Neural crest cell (in vitro differentiated cells): ENCODE measurements at places on chromosomes 11 and 22.
A peak's percentile ranks its signal among the peaks of the same experiment; 100 is the strongest.

DNA sequence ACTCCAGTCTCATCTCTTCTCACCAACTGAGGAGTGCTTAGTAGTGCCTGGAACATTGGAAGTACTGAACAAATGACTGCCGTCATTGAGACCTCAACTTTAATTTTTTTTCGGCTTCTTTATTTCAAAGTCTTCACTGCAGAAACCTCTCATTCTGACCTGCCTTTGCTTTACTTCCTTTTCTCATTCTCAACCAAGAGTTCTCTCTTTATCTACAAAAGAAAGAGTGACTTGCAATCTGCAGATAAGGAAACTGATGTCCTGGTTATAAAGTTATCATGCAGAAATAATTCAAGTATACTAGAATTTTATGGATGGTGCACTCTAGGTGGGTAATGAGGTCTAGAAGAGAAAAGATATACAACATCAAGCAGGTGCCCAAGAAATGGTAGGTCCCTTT is 1.2 kb upstream of the EED start:
- no peak for DNase-seq

- DNase-seq, result peak; percentile 48
These were observed 72.0 kb upstream of the NARS2 start for GRCh38 chr11:78646564-78647185.

DNA sequence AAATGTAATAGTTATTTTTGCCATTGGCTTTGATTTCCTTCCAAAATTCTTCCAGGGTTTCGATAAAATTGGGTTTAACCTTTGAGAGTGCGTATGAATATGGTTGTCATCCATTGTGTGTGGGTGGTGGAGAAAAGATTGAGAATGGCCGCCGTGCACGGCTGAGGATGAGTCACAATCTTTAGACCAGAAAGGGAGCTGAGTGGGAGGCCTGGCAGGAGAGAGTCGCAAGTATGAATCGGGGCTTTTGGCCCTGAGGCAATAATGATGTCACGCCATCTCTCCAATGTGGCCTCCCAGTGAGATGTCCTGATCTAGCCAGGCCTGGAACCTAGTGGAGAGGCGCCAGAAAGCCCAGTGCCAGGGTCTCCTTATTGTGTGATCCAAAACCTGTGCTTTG is 33.1 kb upstream of the SMPD1 start:
- DNase-seq, result no peak

DNA sequence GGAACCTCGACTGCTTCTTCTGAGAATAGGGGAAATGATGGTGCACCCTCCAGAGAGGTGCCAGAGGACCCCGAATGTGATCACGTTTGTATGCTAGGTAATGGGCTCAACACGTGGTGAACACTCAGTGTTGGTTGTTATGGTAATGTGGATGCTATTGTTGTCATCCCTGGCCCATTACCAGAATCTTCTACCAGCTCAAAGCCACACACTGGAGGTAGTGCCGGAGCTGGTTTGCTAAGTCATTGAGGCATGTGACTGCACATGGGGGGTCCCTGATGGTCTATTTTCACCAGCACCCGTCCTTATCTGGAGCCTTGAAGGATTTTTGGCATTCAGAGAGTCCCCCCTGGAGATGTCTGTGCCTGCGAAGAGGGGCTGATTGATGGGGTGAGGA is 119.1 kb upstream of the CD82 start:
- DNase-seq, result no peak

DNA sequence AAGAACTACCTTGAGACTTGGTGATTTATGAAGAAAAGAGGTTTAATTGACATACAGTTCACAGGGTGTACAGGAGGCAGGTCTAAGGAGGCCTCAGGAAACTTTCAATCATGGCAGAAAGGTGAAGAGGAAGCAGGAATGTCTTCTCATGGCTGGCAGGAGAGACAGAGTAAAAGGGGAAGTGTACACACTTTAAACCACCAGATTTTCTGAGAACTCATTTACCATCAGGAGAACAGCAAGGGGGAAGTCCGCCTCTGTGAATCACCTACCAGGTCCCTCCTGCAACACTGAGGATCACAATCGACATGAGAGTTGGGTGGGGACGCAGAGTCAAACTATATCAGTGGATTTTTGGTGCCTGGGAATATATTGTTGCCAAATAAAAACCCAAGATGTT is 40.3 kb upstream of the OR5D13 start:
- DNase-seq, result no peak

DNA sequence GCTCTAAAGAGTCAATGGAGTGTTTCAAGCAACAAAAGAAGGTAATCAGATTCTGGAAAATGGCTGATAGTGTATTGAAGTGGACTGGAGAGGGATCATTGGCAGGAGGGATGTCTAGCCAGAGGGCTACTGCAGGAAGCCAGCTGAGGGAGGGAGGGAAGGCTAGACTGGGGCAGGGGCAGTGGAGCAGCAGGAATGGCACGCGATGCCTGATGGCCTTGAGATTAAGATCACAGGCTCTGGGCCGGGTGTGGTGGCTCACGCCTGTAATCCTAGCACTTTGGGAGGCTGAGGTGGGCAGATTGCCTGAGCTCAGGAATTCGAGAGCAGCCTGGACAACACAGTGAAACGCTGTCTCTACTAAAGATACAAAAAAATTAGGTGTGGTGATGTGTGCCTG is 47.5 kb upstream of the PRDM11 start:
- no peak for DNase-seq

GRCh38 chr11:65266210-65266609 is 4.4 kb downstream of the POLA2 start:
- DNase-seq, result no peak

DNA sequence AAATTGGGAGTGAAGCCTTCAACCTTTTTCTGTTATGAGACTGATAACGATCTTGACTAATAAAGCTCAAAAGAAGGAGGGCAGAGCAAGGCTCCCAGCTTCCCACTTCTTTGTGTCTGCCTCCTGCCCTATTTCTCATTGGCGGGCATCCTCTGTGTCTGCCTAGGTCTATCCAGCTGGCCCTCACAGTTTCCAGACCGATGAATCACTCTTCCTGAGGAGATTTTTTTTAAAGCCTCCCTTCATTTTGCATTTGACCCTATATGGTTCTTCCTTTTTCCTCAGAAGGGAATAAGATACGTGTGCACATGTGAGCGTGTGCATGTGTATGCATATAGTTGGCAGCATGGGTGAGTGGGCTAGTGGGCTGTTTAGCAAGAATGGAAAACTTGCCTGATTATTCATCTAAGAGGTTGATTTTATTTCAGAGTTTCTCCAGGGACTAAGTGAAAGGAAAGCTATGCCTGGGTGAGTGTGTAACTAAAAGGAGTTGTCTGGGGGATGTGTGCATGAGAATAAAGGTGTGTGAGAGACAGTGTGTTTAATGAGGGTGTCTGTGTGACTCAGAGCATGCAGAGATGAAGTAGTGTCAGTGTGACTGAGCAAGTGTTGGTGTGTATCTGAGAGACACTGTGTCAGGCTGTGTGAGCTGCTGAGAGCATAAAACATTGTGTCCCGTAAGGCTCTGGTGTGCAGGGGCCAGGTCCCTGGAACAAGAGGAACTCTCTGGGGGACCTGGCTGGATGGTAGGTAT is 12.2 kb downstream of the PHLDB1 start:
- no peak for DNase-seq

DNA sequence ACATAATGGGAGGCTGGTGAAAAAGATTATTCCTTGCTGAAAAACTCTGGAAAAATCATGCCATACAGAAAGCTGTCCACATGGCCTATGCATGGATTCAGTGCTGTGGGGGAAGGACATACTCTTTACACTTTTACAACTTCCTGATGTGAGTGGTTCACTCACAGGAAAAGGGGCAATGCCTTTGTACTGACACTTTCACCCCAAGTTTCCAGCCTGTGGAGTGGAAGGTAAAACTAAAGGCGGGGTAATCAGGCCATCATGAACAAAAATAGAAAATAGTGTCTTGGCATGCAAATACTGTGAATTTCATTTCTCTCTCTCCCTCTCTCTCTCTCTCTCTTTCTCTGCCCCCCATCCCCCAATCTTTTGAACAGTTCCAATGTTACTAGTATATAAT is 281.8 kb downstream of the ETS1 start:
- no peak for DNase-seq

DNA sequence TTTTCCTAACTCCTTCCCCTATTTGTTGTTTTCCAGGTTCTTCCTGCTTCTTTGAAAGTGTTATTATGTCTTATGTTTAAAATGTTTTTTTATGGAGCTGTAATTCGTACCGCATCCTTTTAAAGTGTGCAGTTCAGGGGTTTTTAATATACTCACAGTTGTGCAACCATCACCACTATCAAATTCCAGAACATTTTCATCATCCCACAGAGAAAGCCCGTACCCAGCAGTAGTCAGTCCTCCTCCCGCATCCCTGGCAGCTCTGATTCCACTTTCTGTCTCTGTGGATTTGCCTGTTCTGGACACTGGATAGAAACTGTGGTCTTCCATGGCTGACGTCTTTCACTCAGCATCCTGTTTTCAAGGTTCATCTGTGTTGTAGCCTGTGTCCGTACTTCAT is 73.7 kb downstream of the JAM3 start:
- DNase-seq, result no peak

- no peak for DNase-seq
These were observed 904.4 kb downstream of the BRD1 start for GRCh38 chr22:48923165-48923865.

- no peak for DNase-seq
These were observed 1.3 kb downstream of the DENND5A start for GRCh38 chr11:9263840-9264315.

DNA sequence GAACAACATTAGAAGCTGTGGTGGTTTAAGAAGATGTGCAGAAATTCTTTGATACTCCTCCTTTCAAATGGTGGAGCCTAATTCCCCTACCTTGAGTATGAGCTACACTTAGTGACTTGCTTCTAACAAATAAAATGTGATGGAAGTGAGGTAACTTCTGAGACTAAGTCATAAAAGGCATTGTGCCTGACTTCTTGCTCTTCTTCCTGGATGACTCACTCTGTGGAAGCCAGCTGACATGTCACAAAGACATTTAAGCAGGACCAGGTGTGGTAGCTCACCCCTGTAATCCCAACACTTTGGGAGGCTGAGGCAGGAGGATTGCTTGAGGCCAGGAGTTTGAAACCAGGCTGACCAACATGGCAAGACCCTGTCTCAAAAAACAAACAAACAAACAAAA is 3.9 kb upstream of the PLA2G3 start:
- DNase-seq, result no peak

GRCh38 chr11:126968915-126969314 is 31.7 kb downstream of the KIRREL3 start:
- DNase-seq, result no peak

DNA sequence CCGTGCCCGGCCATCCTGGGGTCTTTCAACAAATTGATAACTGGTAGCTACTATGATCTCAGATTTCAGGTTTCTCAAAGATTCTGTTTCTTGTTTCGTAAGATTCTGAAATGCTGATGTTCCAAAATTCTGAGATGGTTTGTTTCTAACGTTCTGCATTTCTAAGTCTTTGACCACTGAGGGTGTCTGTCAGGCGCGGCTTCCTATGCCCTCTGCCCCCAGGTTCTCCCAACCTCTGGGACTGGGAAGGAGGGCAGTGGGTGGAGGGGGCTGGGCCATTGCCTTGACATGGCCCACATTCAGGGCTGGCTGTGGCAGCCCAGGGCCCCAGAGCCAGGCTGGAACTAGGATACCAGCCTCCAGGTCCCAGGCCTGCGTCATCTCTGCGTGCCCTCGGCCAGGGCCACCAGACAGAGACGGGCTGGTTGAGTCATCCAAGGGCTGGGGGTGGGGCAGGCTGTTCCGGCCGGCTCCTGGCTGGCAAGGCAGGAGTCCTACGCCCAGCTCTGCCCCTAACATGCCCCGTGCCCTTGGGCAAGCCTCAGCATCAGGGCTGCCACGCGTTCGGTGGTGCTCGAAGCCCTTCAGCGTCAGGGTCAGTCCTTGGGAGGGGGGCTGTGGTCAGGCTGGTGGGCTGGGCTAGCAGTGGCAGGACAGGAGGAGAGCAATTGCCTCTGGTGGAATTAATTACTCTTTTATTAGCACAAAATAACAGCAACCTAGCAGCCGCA is 5.2 kb downstream of the TMEM134 start:
- DNase-seq, result no peak

GRCh38 chr11:77506857-77507256 is 33.0 kb upstream of the PAK1 start:
- DNase-seq, result no peak

- no peak for DNase-seq
These were observed 23.8 kb downstream of the MICAL2 start for GRCh38 chr11:12134236-12134585.

DNA sequence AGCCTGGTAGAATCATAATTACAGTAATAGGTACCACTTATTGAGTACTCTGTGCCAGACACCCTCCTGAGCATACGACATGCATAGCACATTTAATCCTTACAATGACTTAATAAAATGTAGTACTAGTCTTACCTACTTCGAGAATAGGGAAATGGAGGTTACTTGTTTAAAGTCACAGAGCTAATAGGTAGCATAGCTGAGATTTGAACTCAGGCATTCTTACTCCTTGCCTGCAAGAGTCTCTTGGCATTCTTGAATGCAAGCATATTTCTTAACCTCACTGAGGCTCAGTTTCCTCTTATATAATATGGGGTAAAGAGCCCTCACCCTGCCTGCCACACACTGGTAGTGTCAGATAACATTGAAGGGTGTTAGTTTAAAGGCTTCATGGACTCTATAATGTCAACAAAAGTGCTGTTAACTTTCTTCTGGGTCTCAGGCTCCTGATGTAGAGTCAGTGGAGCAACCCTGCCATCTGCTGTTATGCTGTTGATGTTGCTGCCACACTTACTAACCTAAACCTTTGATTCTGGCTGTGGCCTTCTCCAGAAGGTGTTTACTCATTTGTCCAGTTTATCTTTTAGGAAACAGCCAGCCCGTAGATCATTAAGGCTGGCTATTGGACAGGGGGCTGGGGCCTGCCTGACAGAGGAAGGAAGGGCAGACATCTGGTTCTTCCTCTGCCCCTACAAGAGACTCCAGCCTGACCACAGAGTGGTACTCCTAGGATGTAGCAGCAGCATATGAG is 18.9 kb downstream of the LIMK2 start:
- no peak for DNase-seq

DNA sequence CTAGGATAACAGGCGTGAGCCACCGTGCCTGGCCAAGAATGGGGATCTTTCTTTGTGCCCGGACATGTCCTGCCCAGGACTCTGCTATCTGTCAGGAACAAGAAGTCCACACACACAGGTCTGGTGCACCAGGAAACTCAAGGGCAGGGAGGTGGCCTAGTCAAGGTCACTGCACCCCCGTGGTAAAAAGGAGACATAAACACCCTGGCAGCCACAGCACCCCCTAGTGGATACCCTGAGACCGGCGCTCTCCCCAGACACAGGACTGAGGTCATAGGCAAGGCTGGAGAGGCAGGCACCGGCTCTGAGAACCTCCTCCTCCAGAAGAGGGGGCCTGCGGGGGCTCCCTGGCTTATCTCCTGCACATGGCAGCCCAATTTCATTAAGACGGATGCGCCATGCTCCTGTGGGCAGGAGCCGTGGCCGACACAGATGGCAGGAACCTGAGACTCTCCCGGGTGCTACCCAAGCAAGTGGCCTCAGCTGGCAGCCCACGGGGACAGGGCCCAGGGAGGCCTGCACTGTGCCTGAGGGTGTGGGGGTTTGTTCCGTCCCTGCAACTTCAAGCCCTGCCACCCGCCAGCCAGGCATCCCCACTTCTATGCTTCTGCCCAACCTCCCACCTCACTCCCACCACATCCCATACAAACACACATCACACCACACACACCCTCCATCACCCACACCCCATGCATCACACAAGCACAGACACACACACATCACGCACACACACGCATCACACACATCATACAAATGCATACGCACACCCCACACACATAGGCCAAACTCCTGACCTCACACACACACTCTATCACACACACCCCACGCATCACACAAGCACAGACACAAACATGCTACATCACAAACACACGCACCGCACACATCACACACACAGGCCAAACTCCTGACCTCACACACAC is 19.6 kb downstream of the MACROD1 start:
- DNase-seq, result peak; percentile 50

- DNase-seq, result no peak
These were observed 22.6 kb downstream of the RPL27A start for GRCh38 chr11:8705146-8705545.
